MCF 10A (cell line): ENCODE measurements at places on chromosomes 11 and 22. TPM values are rescaled to one million over a fixed set of nuclear protein-coding genes. Genes with fewer than 3 reads are reported as not detected.

DNA sequence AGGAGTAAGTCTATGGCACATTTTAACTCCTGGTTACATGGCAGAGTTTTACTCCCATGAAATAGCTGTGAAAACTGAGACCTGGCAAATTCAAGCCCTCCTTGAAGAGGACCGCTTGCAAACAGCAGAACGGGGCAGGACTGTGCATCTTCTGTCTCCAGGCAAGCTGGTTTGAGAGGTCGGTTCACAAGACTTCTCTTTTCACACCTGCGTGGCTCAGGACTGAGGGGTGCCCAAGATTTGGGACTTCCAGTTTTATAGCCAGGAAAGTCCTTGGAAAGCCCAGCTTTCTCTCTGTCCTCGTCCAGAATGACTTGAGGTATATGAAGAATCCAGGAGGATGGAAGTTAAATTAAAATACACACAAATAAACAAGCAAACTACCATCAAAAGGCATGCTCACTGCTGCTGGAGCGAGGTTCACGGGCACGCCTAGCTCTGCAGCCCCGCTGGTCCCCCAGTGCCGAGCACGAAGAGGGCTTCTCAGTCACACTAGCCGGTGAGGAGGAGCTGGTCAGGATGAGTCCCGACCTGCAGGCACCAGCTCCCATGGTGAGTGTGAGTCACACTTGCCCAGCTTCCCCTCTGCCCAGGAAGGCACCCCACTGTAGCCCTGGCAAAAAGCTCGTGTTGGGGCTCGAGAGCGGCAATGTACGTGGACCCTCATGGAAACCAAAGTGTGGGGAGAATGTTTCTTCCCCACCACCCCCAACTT lies 1382.4 kb downstream of the BRD1 start:
- H3K27me3 ChIP-seq = no peaks in the 10 kb centered on the region
- no peak overlapping the region for H3K4me3 ChIP-seq
- no peaks in the 10 kb centered on the region for H3K36me3 ChIP-seq

DNA sequence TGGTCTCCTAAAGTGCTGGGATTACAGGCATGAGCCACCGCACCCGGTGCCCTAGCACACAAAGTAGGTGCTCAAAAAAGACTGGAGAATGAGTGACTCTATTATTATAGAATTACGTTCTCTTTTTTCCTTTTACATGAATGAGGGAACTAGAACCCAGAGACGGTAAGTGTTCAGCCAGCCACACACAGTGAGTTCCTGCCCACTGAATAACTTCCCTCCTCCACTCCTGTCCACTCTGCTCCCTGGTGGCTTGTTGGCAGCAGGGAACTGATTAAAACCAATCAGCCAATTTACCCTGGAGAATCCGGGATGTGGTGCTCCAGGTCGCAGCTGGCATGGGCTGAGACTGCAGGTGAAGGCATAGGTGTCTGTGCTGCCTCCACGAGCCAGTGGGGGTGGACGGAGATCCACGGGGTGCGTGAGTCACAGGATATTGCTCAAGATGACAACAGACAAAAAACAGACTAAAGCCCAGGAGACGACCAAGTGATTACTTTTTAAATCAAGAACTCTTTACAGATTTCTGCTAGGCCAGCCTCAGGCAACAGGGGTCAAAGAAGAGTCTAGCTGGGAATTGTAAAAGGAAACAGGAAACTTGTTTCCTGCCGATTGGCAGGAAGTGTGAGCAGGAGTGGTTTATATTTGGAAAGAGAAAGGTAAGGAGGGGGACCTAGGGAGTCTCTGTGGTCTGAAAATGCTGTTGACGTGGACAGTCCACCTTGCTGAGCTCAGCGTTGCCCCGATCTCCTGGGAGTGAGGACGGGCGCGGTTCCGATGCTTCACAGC lies 95.2 kb upstream of the TP53I11 start:
- H3K4me1 ChIP-seq = peaks cover 41% of the 10 kb centered on the region
- peak overlapping the region; percentile 98 for H3K27ac ChIP-seq
- H3K4me3 ChIP-seq = peak overlapping the region; percentile 54

DNA sequence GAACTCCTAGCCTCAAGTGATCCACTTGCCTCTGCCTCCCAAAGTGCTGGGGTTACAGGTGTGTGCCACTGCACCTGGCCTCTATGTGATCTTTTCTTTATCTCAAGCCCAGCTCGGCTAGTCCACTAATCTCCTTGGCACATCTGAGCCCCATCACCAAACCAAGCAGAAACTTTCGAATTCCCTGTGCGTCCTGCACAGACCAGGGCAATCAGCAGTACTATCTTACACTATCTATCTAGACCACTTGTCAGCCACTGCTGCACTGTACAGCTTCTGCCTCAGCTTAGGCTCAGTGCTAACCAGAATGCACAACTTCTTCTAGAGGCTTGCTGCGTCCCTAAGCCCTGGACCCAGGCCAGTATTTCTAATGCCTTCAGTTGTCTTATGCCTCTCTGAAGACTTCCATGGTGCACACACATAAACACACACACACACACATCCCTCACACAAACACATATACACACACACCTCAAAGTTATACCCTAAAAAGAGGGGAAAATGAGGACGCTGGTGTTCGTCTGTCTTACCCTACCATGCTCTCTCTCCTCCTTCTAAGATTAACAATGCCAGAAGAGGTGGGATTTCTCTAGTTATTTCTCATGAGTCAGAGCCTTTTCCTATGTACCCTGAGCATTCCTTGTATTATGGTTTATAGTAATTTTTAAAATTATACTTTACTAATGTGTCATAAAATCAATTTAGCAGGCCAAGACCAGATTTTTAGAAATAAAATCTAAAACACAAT lies 59.3 kb upstream of the FAM181B start:
- peaks cover 9% of the 10 kb centered on the region for H3K27me3 ChIP-seq
- H3K36me3 ChIP-seq = no peaks in the 10 kb centered on the region
- no peak overlapping the region for H3K27ac ChIP-seq
- no peak for DNase-seq
- no peak overlapping the region for H3K4me3 ChIP-seq

- peak; percentile 16 for DNase-seq
- peaks cover 20% of the 10 kb centered on the region for H3K36me3 ChIP-seq
- peaks cover 33% of the 10 kb centered on the region for H3K4me1 ChIP-seq
Observed at GRCh38 chr11:129115652-129116586, 76.2 kb downstream of the ARHGAP32 start.

The OR4A16 gene
- total RNA-seq = not detected in 2 replicates

The GRAMD1B gene
- 0.26 and 0.27 TPM in 2 replicates for total RNA-seq

The POLR3H gene
- total RNA-seq = 26.3 and 35.5 TPM in 2 replicates

The OR56A1 gene
- not detected in 2 replicates for total RNA-seq

The SELENOM gene
- 44.9 and 88.7 TPM in 2 replicates for total RNA-seq
